ENCODE measurements at places on chromosomes 7 and 10.

- no peak for DNase-seq
These were observed 61.7 kb upstream of the CNTNAP2 start for GRCh38 chr7:146054909-146055308.

DNA sequence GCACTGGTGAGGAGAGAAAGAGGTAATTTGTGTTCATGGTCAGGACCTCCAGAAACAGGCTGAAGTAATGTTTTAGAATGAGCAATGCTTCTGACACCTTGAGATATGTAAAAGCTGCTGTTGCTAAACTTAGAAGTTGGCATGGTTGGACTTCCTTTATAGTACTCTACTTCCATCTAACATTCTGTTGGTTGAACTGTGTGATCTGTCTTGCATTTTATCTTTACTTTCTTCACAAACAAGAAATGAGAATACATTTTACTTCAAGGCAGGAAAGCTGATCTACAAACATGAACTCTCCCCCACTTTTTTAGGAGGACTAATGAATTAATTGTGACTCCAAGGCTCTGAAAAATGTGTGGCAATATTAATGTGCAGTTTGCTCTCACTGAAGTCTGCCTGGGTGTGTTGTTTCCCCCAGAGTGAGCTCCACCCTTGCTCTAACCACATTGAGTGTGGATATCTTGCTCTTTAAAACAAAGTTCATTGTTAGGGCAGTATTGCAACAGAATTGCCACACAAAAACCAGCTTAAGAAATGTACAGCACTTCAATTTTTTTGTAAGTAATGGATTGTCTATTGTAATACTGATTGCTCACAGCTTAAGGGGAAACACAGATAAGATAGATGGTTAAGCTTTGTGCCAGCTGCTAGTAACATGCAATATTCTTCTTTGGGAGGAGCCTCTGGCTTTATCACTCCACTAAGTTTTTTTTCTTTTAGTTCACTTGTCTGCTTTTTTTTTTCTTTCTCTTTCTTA lies 69.0 kb downstream of the ADD3 start:
- no peak for DNase-seq

DNA sequence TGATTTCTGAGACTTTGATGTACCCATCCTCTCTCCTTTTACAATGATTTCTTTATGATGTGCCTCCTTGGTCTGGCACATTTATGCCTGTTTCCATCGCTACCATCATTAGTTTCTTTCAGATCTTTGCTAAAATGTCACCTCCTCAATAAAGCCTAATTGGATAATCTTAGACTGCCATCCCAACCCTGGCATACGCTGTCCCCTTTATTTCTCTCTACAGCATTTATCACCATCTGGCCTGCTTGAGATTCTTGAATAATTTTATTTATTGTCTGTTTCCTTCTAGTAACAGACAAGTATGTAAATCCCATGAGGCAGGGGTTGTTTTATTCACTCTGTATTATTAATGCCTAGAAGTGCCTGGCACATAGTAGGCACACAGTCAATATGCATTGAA lies 6.7 kb upstream of the DNTT start:
- DNase-seq: no peak

- no peak for DNase-seq
These were observed 69.2 kb upstream of the UNC5B start for GRCh38 chr10:71143170-71143569.

DNA sequence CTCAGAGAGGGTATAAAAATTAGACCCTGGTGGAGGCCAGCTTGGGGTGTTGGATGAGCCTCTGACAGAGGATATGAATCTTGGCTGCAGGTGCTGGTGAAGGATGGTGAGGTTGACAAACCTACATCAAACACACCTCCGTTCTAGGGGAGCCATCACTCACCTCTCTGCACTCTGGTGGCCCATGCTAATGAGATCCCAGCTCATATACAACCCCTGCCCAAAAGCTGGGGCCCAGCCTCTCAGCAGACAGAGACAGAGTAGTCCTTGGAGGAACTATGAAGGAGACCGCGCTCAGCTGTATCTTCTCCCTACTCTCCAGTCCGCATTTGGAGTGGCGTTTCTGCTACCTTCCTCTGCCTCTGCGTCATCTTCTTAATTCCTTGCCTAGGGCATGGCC lies 83.1 kb upstream of the SORCS3 start:
- DNase-seq: no peak

- DNase-seq: peak; percentile 68
These were observed 37.9 kb downstream of the VOPP1 start for GRCh38 chr7:55534262-55534915.

DNA sequence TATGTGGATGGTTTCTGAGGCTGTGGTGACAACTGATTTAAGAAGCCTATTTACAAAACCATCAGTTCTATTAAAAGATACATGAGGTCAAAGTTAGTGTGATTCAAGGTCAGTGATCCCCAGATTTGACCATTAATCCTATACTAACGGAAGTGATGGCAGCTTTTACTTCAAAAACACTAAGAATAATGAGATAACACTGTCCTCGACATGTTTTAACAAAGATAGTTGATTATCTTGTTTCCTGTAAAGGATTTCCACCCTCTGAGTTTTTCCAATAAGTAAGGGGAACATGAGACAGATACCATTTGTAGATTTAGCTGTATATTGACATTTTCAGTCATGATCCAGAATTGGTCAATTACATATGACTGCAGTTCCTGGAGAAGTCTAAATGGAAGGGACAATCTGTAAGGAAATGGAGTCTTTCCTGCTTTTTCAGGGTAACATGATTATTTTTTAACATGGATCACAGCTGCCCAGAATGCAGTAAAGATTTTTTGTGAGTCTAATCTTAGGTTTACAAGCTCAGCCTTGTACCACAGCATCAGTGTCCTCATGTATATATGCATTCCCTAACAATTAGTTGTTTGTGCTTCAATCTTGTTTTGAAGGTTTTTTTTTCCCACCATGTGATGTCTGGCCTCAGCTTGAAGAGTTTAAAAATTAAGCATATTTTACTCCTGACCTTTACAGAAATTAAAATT lies 188.0 kb downstream of the PPP1R9A start:
- no peak for DNase-seq

DNA sequence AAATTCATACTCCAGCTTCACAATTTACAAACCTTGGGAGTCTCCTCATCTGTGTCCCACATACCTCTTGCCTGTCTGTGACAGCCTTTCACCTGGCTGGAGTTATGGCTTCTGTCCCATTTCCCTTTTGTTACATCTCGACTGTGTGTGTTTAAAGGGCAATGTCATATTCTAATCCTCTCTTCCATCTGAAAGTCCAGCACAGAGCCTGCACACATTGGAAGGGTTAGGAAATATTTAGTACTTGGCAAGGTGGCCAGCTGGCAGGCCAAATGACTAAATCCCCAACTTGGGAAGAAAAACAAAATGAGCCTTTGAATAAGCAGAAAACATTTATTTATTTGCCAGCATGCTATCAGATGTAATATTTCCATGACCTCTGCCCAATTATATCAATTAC lies 120.1 kb upstream of the STK17A start:
- DNase-seq: no peak

GRCh38 chr10:54198051-54198450 lies 603.0 kb downstream of the PCDH15 start:
- no peak for DNase-seq

GRCh38 chr7:107345898-107346297 lies 124.0 kb upstream of the GPR22 start:
- no peak for DNase-seq

DNA sequence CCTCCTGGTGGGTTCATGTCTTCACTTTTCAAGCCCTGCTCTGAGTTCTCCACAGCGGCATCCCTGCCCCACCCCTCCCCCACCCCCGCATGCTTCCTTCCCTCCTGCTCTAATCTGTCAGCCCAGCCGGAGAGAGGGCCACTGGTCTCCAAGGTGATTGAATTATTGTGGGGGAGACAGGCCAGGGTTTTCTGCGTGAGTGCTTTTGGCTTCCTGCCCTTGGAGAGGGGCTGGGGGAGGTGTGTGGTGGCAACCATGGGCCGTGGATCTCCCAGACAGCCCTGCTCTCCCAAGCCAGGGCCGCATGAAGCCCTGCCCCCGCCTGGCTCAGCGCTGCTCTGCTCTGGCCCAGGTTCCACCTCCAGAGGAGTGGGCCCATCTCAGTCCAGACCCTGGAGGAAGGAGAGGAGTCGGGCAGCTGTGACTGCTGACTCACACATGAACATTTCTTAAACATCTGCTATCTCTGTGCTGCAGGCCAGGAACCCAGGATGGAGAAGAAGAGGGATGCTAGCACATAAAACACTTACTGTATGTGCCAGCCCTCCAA lies 109.9 kb downstream of the ZMIZ1 start:
- DNase-seq: no peak

- DNase-seq: no peak
These were observed 157.1 kb upstream of the SHH start for GRCh38 chr7:155969192-155969929.

DNA sequence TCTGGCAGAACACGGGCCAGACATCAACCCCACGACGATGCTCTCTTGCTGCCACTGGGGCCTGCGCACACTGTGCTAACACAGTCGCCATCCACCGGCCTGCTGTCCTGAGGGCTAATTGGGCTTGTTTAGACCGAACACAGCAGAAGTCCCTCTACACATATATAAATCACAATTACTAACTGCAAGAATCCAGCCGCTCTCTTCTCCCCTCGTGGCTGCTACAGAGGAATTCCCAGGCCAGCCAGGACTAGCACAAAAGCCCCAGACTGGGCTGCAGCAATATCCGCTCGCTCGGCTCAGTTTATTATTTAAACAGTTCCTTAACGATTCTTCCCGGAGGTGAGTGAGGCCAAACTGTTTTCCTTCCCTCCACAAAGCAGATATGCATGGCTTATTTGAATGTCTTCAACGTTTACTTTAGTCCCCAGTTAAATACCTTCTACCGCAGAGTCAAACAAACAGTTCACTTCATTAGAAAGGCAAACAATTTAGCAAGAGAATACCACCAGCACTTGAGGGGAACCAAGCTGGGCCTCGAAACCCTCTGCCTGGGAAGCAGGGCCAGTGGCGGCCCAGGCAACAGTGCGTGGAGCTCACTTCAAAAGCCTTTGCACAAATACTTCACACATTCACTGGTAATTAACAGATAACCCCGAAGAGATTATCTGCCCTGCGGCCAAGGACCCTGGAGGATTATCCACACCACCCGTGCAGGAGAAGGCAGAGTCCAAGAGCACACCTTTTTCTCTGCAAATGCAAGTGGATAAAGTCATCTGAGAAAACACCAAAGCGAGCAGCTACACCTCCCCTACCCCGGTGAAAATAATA lies 145.3 kb downstream of the GLI3 start:
- no peak for DNase-seq

DNA sequence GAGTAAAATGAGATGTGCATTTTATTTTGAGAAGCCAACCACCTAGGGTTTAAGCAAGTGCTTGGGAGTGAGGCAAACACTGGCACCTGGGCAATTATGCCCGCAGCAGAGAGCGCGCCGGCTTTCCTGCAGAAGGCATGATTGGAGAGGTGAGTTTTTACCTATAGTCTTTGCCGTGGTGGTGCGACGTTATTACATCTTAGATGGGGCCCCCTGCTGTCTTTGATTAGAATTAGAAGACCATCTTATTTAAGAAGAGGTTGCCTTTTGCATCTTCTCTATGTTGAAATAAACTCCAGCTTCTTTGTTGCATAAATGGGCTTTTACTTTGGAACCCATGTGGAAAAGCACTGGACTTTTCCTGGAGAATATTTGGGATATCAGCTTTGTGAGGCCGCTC lies 409.5 kb downstream of the GLRX3 start:
- no peak for DNase-seq

DNA sequence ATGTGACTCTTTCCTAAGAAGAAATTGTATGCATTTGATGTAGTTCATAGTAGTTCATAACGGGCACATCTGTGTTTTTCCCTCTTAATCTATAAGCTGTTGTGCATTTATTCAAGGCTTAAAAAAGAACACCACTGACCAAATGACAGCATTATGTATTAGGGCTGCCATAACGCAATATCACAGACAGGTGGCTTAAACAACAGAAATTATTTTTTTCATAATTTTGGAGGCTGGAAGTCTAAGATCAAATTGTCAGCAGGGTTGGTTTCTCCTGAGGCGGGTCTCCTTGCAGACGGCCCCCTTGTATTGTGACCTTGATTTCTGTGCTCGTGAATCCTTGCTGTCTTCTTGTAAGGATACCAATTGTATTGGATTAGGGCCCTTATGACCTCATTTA lies 627 bp upstream of the SSMEM1 start:
- no peak for DNase-seq

DNA sequence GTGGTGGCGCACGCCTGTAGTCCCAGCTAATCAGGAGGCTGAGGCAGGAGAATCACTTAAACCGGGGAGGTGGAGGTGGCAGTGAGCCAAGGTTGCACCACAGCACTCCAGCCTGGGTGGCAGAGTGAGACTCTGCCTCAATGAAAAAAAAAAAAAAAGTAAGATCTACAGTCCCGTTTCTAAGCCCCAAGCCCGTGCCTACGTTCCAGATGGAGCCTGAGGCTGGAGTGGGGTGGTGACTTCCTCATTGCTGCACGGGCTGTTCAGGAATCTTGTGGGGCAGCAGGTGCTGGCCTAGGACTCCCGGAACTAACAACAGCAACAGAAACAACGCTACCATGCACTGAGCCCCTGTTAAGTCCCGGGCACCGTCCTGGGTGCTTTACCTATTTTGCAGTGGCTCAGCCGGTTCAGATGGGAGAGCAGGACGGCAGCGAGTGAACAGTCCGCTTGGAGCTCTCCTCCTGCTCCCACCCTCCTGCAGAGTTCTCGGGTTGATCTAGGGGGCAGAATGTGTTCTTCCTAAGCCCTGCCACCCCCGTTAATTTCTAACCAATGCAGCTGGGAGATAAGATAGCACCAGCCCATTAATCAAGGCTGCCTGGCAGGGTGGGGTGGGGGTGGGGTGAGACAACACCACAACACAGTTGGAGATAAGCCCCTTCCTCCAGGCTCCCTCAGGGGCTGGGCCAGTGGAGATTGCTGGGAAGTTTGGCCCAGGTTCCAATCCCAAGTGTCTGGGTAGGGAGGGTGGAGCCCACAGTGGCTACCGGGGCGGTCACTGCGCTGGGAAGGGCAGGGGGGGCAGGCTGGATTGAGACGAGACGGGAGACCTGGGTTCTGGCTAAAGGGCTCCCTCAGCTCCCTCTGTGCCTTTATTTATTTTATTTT lies 17.0 kb upstream of the SFRP5 start:
- no peak for DNase-seq

- DNase-seq: no peak
These were observed 97.2 kb upstream of the LYZL1 start for GRCh38 chr10:29191674-29192073.

- DNase-seq: no peak
These were observed 47.3 kb upstream of the MXI1 start for GRCh38 chr10:110160081-110160480.

GRCh38 chr7:110522761-110523200 lies 568.1 kb upstream of the LRRN3 start:
- no peak for DNase-seq

DNA sequence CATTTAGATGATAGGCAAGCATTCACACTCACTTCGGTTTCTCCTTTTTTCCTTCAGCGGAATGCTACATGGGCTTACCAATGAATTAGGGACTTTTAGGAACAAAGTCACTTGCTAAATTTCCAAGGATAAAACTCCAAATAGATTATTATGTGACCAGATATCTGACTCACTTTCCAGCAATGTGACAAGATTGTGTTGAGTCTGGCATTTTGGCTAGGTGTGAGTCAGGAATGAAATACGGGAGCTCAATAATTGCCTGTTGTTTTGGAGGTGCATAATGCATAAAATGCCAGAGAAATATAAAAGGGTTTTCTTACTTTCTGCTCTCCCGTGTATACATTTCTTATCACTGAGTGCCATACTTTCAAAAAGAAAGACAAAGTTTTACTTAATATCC lies 721.1 kb downstream of the KCNMA1 start:
- DNase-seq: no peak
